ENCODE measurements at places on chromosomes 7 and 10.

DNA sequence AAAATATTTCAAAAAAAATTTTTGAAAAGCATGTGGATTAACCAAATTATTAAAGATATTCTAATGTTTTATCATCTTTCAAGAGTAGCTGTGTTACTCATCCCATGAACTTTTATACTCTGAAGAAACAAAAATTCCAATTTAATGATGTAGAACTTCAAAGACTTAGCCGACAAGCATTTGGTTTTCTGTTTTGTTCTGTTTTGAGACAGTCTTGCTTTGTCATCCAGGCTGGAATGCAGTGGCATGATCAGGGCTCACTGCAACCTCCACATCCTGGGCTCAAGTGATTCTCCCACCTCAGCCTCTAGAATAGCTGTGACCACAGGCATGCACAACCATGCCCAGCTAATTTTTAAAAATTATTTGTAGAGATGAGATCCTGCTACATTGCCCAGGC lies 17.8 kb upstream of the LCOR start:
- no peak for DNase-seq

- DNase-seq, result no peak
Observed at GRCh38 chr7:7529328-7529727, 6.3 kb downstream of the COL28A1 start.

DNA sequence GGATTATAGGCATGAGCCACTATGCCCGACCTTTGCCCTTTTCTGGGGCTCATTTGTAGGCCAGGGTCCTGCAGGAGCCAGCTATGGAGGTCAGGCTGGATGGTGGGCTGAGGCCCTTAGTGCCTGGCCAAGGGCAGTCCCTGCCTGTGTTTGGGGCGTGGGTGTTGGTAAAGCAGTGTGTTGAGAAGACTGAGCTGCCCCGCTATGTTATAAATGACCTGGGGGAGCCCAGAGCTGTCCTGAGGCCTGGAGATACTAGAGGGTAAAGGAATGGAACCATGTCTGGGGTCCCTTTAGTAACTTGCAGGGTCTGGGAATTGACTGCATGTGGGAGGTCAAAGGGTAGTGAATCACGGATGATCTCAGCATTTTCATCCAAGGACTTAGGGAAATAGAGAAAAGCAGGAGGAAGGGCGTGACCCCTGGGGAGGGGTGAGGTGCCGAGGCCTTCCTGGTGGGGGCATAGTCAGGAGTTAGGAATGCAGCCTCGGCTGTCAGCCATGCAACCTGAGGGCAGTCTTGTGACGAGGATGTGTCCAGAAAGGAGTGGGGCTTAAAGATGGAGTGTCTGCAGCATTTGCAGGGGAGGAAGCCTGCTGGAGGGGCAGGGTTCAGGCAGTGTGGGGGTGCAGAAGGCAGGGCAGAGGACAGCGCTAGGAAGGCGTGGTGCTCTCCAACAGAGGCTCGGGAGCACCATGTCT lies 31.5 kb downstream of the TMEM248 start:
- no peak for DNase-seq

DNA sequence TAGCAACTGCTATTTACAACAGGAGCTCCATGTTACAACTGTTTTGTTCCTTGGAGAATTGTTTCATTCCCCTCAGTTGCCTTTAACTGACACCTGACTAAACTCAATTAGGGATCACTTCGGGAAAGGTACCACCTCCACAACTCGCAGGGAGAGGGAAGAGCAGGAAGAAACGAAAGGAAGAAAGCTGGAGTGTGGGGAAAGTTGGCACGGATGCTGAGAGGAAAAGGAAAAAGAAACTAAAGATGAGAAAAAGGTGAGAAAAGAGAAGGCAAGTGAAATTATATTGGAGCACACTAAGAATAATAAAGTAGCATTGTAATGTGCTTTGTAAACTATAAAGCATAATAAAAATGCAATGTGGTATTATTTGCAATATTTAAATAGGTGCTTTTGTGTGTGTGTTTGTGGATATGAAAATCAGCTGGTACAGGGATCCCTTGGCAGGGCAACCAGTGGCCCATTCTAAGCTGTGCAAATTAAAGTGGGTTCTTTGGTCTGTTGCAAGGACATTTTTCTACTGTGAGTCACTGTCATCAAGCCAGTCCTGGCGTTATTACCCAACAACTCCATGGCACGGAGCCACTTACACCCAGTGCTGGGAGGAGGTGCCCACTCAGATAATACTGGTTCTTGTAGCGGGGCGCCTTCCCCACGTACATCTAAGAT lies 45.9 kb downstream of the HIPK2 start:
- DNase-seq, result peak; percentile 23

GRCh38 chr7:136868496-136869000 lies at the start of gene CHRM2:
TSS of gene CHRM2 (plus strand) at chr7:136868652. CDS start at chr7:137014866, 146,214 bp downstream.
- no peak for DNase-seq

- DNase-seq, result no peak
Observed at GRCh38 chr7:133053321-133053891, 28.5 kb downstream of the CHCHD3 start.

DNA sequence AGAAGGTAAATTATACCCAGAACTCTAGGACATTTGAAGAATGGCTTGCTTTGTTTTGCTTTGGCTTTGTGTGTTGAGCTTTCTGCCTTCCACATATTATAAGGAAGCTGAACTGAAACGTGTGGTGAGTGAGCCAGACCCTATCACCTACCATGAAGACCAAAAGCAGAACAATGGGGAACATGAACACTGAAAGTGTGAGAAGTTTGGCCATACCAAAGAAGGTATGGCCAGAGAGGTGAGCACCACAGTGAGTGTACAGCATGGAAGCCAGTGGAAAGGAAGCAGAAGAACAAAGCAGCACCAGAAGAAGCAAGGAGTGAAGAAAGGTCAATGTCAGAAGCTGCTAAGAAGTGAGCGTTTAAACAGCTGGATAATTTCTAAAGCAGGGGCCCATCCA lies 59.7 kb upstream of the CCDC71L start:
- DNase-seq, result peak; percentile 6

- DNase-seq, result no peak
Observed at GRCh38 chr10:10222304-10222841, 795.3 kb upstream of the CELF2 start.

DNA sequence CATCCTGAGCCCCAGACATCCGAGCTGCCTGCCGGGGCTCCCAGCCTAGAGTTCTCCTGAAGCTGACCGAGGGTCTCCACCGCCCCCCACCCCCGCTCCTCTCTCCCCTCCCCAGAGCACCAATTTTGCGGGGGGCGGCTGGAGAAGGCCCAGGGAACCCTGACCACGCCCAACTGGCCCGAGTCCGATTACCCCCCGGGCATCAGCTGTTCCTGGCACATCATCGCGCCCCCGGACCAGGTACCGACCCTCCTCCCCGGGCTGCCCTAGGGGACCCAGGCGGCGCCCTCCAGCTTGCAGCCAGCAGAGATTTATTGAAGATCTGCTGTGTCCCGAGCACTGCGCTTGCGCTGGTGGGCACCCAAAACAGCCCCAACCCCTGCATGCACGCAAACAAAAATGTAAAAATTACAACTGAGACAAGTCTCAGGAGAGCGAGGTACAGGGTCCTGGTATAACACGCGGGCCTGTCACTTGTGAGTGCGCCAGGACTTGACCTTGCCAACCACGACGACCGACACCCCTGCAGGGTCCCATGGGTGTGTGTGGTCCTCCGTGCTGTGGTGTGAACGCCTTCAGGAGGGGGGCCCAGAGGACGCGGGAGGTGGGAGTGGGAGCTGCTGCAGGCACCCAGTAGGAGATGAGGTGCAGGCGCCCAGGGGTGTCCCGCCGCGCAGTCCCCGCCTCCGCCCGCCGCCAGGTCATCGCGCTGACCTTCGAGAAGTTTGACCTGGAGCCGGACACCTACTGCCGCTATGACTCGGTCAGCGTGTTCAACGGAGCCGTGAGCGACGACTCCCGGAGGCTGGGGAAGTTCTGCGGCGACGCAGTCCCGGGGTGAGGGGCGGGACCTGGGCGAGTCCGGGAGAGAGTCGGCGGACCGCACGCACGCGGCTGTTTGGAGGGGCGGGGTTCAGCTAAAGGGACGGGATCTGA lies 3.1 kb downstream of the PCOLCE start:
- peak; percentile 3 for DNase-seq

- no peak for DNase-seq
Observed at GRCh38 chr7:123346766-123347165, 147.0 kb upstream of the SLC13A1 start.

- DNase-seq, result no peak
Observed at GRCh38 chr7:102181517-102181916, 105.2 kb upstream of the SH2B2 start.
